ENCODE measurements at places on chromosomes 6 and 20.

GRCh38 chr6:45514454-45515230 lies 136.9 kb upstream of the SUPT3H start:
- DNase-seq: no peak

DNA sequence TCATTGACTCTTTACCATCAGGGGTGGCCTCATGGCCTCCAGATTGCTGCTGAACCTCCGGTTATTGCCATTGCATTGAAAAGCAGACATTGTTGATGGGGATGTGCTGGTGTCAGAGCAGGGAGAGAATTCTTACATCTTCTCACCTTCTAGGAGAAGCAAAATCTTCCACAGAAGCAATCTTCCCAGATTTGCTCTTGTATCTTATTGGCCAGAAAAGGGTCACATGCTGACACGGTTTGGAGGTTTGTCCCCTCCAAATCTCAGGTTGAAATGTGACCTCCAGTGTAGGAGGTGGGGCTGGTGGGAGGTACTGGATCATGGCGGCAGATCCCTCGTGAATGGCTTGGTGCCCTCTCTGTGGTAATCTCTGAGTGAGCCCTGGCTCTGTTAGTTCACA lies 10.7 kb downstream of the TP53RK start:
- DNase-seq: no peak

DNA sequence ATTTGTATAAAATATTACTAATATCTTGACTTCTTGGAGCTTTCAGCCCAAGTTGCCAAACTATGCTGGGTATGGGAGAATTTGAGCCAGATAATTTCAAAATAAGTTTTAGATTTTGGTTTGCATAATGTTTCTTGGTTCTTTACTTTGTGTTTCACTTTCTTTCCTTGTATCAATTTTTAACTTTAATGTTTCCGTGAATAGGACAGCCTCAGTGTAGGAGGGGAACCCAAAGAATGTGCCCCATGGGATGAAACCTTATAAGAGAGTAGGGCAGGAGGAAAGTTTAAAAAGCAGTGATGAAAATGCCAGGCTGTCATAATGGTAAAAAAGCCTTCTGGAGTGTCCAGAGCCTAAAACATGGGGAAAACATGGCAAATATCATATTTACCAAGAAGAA lies 252.4 kb upstream of the IRAK1BP1 start:
- no peak for DNase-seq

GRCh38 chr6:89518352-89519055 lies 85.6 kb downstream of the ANKRD6 start:
- DNase-seq: no peak
